ENCODE measurements at places on chromosomes 5 and 9. TPM values are rescaled to one million over a fixed set of nuclear protein-coding genes. Genes with fewer than 3 reads are reported as not detected.

GPR150 gene
- not detected for polyA plus RNA-seq

TNFSF8 gene
- polyA plus RNA-seq = 0.47 TPM

PRDM9 gene
- not detected for polyA plus RNA-seq

ZBED3 gene
- polyA plus RNA-seq = 1.0 TPM

AMBP gene
- polyA plus RNA-seq = 0.11 TPM

ELOVL7 gene
- 2.2 TPM for polyA plus RNA-seq

All from esophagus (tissue), 2 donors.